Left lobe of liver (tissue), 2 donors: ENCODE measurements at places on chromosomes 7 and 10.

GRCh38 chr10:74262856-74263255 is 111.8 kb downstream of the ADK start:
- no peak for DNase-seq

GRCh38 chr10:125257521-125258108 is 97.3 kb upstream of the CTBP2 start:
- DNase-seq, result no peak

- no peak for DNase-seq
Measured at GRCh38 chr7:17598846-17599245, 300.4 kb downstream of the AHR start.

DNA sequence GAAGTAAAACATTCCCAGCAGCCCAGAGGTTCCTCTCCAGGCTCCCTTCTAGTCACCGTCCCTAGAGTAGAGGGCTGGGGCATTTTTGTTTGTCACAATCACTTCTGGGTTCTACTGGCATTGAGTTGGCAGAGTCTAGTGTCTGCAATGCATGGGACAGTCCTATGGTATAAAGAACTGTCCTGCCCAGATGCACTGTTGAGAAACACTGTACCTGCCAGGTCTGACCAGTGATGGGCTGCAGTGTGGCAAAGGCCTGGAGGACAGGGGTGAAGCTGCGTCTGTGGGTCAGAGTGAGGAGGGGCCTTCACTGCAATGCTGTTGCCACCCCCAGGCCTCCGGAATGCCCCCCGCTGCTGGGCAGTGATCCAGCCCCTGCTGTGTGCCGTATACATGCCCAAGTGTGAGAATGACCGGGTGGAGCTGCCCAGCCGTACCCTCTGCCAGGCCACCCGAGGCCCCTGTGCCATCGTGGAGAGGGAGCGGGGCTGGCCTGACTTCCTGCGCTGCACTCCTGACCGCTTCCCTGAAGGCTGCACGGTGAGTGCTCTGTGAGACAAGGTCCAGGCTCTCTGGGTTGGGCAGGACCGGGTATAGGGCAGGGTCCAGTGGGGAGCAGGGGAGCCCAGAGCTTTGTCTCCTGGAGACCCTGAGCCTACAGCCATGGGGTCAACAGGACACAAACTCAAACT is 14.8 kb downstream of the SMO start:
- DNase-seq, result no peak

GRCh38 chr10:37067576-37067975 is 57.8 kb upstream of the ANKRD30A start:
- no peak for DNase-seq

- DNase-seq, result no peak
Measured at GRCh38 chr10:93469454-93469853, 12.7 kb downstream of the MYOF start.

GRCh38 chr10:95683966-95684365 is 9.8 kb downstream of the TCTN3 start:
- DNase-seq, result no peak

GRCh38 chr7:127256041-127256725 is 3.4 kb upstream of the GRM8 start:
- DNase-seq, result no peak

GRCh38 chr10:22927661-22928403 is at the start of gene ARMC3:
Gene ARMC3 (plus strand): TSS chr10:22928053. CDS start chr10:22931997, 3,944 bp downstream.
- DNase-seq, result peak; percentile 50

DNA sequence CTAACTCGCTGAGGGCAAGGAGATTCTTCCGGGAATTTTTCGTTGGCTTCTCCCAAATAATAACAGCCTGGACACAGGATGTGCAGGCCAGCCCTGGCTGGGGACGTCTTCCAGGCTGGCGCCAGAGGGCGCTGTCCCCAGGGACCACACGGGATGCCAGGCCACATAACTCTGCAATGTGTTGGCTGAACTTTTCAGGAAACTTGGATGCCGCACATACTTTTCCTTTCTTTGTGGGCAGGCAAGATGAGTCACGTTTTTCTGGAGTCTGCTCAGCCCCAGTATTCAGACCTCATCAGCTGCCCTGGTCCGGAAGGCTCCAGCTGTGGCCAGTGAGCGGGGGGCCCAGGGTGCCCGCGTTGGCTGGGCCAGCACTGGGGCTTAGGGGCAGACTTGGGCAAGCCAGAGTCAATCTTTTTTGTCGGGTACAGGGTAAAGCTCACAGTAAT is 122.7 kb downstream of the PRKAG2 start:
- DNase-seq, result peak; percentile 82

DNA sequence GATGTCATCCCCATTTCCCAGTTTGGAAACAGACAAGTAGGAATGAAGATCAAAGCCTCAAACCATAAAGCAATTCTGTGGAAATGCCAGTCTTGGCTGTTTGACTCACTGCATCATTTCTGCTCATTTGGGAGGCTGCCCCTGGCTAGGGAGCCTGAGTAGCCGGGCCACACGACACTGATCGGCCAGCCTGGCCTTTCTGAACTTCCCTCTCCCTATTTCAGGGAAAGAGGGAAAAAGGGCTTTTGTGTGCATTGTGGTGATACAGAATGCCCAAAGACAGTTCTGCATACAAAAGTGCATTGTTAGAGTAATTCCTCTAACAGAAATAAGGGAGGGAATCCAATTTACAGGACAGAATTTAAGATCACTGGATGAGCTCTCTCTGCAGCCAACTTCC is 41.7 kb upstream of the OPALIN start:
- no peak for DNase-seq

GRCh38 chr10:57460540-57460939 is 807.2 kb downstream of the IPMK start:
- no peak for DNase-seq

GRCh38 chr7:8114175-8114574 is 145.6 kb downstream of the GLCCI1 start:
- no peak for DNase-seq

- DNase-seq, result no peak
Measured at GRCh38 chr10:82468453-82468852, 593.5 kb downstream of the NRG3 start.

DNA sequence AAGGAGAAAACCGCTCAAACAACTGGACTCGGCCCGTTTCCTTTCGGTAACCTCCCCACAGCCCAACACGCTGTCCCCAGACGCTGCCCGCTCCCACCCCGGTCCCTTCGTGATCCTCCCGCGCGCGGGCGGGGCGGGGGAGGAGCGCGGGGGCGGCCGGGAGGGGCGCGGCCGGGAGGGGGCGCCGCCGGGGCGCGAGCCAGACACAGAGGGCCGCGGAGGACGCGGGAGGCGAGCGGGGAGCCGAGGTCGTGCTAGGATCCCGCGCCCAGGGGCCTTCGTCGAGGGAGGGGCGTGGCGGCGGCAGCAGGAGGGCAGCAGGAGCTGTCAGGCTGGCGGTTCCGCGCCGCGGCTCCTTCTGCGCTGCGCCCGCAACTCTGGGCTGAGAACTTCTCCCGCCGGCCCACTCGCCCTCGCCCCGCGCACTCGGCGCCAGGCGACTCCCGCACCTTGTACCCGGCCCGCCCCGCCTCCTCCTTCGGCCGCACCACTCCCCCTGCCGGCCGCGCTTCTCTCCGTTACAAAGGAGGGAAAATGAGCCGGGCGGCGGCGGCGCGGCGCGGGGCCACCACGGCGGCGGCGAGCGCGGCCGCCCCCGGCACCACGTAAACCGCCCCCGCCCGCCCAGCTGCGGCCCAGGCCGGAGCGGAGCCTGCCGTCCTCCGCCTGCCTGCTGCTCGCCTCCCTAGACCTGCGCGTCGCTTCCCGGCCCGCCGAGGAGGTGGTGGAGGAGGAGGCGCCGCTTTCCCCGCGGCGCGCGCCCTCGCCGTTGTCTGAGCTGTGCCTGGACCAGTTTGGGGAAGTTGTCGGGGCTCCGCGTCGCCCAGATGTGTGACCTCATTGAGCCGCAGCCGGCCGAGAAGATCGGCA is at the start of gene CDK14:
Gene CDK14, plus strand, starts transcription at position 521 of the 870 bp plus-strand sequence. Its CDS starts 307 bp downstream, at position 828.
- DNase-seq, result peak; percentile 90

DNA sequence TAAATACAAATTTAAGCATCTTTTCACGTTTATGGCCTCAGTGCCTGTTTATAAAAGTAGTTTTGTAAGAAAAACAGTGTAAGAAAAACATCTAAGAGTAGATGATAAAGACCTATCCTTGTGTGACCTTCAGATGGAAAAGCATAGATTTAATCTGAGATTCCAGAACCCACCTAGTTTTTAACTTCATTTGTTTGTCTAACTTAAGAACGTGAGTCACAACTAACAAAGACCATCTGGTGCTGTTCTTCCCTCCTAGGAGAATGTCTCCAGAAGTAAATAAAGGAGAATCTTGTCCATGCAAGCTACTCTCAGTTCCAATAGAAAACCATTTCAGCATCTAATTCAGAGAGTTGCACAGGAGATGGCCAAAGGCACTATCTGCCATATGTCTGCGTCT is 265.4 kb upstream of the C7orf33 start:
- no peak for DNase-seq

GRCh38 chr7:82803411-82803810 is 359.3 kb downstream of the PCLO start:
- no peak for DNase-seq

DNA sequence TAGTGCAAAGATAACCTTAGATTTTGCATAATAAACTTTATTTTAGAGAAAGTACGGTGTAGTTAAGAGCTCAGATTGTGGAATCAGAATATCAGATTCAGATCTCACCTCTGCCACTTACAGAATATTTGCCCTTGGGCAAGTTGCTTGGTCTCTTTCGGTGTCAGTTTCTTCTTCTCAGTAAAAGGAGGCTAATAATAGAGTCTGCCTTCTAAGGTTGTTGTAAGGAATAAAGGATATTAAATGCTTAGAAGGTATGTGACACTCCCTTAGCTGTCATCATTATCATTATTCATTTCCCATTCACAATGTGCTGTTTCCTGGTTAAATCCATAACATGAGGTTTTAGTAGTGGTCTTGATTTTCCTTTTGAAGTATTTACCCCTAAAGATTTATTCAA is 42.2 kb downstream of the MPLKIP start:
- no peak for DNase-seq

GRCh38 chr10:21506351-21506750 is 19.1 kb downstream of the SKIDA1 start:
- no peak for DNase-seq

- no peak for DNase-seq
Measured at GRCh38 chr7:43612128-43612527, 29.2 kb downstream of the STK17A start.

DNA sequence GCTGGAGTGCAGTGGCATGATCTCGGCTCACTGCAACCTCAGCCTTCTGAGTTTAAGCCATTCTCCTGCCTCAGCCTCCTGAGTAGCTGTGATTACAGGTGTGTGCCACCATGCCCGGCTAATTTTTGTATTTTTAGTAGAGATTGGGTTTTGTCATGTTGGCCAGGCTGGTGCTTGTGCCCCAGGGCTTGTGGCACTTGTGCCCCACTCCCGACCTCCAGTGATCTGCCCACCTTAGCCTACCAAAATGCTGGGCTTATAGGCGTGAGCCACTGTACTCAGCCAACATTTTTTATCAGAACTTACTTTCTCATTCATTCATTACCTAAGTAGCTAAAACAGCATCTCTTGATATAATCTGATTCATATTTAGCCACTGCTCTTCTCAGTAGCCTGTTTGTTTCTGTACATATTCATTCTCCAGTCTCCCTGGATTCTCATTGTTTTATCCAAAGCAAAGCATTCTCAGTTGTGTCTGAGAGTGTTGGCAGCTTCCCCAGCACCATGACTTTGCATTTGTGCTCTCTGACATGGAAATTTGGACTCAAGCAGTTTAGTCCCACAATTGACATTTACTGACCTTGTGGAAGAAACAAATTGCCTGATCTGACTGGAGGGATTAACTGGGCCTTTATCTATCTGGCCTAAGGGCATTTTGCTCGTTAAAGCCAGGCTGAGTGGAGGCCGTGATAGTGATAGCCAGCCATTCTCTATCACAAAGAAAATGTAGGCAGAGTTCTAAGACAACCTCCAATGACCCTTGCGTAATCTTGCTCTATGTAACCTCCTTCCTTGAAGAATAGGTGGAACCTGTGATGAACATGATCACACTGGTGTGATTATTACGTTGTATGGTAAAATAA is 44.9 kb downstream of the AKR1B15 start:
- DNase-seq, result peak; percentile 84

DNA sequence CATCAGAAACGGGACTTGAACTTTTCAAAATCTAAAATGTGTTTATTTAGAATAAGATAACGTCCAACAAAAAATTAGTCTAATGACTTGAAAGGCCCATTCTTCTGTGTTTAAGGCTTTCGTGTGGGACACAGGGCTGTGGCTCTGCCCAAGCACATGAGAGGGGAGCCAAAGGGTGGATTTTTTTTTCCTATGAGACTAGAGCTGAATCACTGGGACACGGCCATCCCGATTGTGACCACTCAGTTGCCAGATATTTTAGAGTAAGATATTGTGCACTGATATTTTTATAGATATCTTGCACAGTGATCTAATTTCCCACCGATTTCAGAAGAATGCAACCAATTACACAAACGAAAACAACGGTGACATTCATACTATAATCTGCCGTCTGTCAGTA is 99.9 kb downstream of the ANK3 start:
- no peak for DNase-seq

DNA sequence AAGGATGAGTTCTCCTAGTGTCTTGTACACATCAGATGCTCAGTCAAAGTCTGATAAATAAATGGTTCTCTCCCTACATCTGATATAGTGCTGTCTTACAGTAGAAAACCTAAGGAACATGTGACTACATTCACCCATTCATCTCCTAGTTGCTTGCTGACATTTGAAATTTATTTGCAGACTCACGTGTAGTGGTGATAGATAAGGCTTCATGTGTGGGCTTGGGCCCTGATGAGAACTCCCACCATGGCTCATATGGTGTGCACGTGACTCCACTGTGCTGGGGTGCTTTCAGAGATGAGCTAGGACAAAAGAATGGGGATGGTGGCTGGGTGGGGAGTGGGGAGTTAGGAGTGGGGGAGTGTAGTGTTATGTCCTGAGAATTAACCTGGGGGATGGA is 287.3 kb downstream of the RPS24 start:
- no peak for DNase-seq

DNA sequence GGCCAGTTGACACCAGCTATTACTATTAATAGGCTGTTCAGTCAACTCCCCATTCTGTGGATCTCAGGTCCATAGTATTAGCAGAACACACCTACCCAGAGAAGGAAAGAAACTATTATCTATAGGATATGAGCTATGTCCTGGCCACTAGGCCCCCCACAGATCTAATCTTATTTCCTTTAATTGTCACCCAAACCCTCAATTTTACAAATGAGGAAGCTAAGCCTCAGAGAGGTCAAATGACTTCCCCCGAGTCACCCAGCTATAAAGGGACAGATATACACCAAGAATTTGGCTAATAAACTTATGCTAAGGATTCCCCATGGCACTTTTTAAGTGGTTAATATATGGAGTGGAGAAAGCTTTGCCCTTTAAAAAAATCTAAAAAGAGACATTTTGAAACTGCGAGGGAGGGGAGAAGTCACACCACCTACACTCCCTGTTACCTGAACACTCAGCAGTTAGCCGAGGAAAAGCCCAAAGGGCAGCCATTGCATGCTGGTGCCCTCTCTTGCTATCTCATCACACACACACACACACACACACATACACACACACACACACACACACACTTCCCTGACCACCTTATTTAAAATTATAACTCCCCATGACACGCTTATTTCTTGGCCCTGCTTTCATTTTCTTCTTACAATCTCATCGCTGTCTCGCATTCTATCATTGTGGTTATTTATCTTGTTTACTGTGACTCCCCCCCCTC is 157.0 kb upstream of the ADO start:
- DNase-seq, result no peak
